ENCODE measurements at places on chromosomes 7 and 10. TPM values are rescaled to one million over a fixed set of nuclear protein-coding genes. Genes with fewer than 3 reads are reported as not detected.

DNA sequence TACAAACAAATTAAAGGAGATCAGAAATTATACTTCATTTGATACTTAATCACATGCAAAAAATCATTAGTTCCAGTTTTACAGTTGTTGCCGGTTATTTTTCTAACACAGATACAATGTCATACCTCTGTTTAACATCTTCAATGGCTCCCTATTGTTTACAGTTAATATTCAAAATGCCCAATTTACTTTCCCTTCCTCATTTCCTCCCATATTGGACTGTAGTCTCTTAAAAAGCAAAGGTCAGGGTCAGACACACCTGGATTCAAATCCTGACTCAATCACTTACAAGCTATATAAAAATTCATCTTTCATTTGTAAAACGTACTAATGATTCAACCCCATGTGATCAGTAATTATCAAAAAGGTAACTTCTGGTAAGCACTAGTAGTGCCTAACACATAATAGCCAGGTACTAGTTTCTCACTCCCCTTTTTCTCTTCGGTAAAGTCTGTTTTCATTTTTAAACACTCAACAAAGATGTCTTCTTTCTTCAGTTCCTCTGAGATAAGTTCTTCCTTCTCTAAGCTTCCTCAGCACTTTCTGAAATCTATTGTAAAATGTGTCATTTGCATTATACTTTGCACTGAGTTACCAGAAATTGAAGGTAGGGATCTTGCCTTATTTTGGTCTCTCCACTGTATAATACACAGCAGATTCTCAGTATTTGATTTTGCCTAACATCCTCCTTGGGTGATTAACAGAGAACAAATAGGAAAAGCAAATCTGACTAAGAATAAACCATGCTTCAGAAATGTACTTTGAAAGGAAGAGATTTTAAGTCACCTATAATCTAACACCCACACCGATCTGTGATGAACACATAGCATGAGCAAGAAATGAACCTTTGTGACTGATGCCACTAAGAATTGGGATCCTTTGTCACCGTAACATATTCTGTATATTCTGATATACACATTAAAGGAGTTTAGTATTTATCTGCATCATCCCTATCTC is 16.1 kb downstream of the KMT2C start:
- no peaks in the 10 kb centered on the region for H3K36me3 ChIP-seq
- no peaks in the 10 kb centered on the region for H3K4me1 ChIP-seq

DNA sequence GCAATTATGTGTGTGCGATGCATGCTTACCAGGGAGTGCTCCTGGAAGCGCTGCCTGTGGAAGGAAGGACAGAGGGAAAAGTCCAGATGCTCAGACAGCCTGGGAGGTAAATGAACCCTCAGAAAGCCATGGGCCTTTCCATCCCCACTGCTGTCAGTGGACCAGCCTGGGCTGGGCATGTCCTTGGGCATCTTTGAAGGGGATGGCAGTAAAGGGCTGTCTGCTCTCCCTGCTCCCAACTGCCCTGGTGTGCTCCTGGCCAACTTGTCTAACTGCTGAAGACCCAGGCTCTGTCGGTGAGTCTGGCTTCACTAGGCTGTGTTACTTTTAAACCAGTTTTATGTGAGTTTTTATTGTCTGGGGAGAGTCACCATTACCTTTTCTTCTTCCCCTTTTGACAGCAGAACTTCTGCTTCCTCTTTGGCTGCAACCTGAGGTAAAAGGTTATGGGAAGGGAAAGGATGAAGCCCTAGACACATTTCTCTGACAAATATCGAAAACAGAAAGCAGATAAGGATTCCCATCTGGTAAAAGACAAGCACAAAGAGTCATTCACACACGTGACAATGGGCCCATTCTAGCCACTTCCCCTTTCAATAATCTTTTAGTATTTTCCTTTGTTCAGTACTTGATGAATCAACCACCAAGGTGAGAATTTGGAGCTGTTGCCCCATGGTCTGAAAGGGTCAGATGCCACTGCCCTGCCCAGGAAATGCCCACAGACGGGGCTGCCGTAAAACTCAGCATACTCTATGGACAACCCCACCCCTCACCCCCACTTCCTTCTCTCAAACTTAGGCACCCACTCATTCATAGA is 27.6 kb upstream of the PIK3AP1 start:
- no peak overlapping the region for H3K27ac ChIP-seq
- H3K4me3 ChIP-seq, result no peak overlapping the region
- no peaks in the 10 kb centered on the region for H3K36me3 ChIP-seq
- no peaks in the 10 kb centered on the region for H3K27me3 ChIP-seq
- no peaks in the 10 kb centered on the region for H3K4me1 ChIP-seq

FAM221A gene
- polyA plus RNA-seq, result 6.8 TPM

DNA sequence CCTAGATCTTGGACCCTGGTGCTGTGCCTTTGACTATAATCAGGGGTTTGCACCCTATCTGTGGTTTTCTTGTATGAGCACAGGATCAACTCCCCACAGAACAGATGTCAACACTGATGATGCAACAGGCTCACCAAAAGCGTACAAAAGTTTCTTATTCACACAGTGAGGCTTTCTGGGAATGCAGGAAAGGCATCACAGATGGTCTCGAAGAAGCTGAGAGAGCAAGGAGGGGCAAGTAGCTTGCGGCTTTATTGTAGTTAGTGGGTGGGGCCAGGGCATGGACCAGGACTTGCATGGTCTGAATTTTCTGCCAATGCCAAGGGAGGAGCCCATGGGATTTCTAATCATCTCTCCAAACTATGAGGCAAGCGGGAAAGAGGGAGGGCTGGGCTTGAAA is 46.2 kb downstream of the SEC61G start:
- no peaks in the 10 kb centered on the region for H3K27me3 ChIP-seq
- H3K4me1 ChIP-seq, result no peaks in the 10 kb centered on the region
- no peak overlapping the region for H3K27ac ChIP-seq
- no peak for DNase-seq
- H3K4me3 ChIP-seq, result no peak overlapping the region

CALCR gene
- not detected for polyA plus RNA-seq

DNA sequence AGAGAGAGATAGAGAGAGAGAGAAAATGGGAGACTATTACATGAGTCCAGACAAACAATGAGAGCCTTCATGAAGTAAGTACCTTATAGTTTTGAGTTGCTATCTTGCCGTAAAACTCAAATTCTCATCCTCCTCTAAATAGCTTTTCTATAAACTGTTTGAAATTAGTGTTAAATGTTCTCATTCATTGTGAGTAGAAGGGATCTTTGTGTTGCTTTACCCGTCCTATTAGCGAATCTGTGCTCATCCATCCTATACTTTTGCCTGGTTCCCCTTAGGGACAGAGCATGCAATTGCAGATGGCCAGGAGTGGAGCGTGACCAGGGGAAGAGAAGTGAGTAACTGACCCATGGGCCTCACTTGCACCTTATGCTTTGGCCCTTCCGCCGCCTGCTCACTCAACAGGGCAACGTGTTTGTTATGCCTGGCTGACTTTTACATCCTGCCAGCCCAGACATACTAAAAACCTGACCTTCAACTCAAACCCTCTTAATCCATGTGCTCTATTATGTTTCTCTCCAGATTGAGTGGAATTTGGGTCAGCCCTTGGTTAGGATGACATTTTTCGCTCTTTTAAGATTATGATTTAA is 244.2 kb upstream of the YAE1 start:
- H3K4me1 ChIP-seq, result no peaks in the 10 kb centered on the region
- H3K27ac ChIP-seq, result no peak overlapping the region
- no peaks in the 10 kb centered on the region for H3K27me3 ChIP-seq
- no peak for DNase-seq

FAM237B gene
- not detected for polyA plus RNA-seq

GRCh38 chr7:148941598-148942275 is 57.6 kb upstream of the EZH2 start:
- peak overlapping the region; percentile 74 for H3K27ac ChIP-seq
- DNase-seq, result peak; percentile 37
- H3K4me1 ChIP-seq, result no peaks in the 10 kb centered on the region
- no peaks in the 10 kb centered on the region for H3K36me3 ChIP-seq

TUBAL3 gene
- 0.23 TPM for polyA plus RNA-seq

WAPL gene
- polyA plus RNA-seq, result 10.8 TPM

ZNF92 gene
- polyA plus RNA-seq, result 3.3 TPM

DNA sequence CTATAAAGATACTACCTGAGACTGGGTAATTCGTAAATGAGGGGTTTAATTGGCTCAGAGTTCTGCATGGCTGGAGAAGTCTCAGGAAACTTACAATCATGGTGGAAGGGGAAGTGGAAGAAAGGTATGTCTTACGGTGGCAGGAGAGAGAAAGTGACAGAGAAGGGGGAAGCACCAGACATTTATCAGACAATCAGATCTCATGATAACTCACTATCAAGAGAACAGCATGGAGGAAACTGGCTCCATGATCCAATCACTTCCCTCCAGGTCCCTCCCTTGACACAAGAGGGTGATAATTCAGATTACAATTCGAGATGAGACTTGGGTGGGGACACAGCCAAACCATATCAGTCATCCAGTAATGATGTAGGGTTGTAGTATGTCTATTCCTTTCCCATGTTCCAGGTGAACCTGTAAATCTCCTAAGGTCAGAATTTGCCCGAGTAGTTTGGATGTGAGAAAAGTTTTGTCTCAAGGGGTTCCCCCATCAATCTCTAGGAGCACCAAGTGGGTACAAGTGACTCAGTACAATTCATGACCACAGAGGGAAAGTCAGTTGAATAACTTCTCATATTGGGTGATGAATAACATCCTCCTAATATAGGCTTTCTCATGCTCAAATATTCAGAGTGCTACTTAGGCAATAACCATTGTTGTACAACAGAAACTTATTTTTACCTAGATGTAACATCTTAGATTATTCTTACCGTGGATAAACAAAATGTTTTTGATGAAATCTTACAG is 39.7 kb upstream of the MTPN start:
- no peak for DNase-seq
- no peak overlapping the region for H3K4me3 ChIP-seq
- H3K27me3 ChIP-seq, result no peaks in the 10 kb centered on the region
- H3K27ac ChIP-seq, result no peak overlapping the region

PON3 gene
- polyA plus RNA-seq, result 2.7 TPM

- DNase-seq, result no peak
- H3K4me3 ChIP-seq, result no peak overlapping the region
- H3K4me1 ChIP-seq, result no peaks in the 10 kb centered on the region
- no peaks in the 10 kb centered on the region for H3K36me3 ChIP-seq
Observed at GRCh38 chr7:142140401-142140959, 29.0 kb downstream of the MGAM2 start.

DNA sequence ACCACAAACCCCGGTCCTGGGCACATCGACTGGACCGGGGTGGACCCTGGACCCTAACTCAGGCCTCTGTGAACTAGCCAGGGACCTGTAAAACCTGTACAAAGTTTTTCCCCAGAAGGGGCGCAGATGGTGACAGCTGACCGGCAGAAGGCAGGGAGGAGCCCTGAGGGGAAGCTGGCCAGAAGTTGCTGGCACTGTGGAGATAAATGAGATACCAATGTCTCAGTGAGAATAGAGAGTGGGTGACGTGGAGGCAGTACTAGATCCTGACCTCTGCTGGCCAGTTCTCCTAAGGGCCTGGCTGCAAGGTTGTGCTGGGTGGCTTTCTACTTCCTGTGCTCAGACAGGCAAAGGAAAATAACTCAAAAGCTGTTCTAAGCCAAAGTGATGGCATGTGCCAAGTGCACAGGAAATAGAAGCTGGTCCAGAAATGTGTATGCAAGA is 10.6 kb upstream of the TSPAN14 start:
- H3K4me3 ChIP-seq, result no peak overlapping the region
- H3K36me3 ChIP-seq, result no peaks in the 10 kb centered on the region
- H3K27ac ChIP-seq, result peak overlapping the region; percentile 15

DNA sequence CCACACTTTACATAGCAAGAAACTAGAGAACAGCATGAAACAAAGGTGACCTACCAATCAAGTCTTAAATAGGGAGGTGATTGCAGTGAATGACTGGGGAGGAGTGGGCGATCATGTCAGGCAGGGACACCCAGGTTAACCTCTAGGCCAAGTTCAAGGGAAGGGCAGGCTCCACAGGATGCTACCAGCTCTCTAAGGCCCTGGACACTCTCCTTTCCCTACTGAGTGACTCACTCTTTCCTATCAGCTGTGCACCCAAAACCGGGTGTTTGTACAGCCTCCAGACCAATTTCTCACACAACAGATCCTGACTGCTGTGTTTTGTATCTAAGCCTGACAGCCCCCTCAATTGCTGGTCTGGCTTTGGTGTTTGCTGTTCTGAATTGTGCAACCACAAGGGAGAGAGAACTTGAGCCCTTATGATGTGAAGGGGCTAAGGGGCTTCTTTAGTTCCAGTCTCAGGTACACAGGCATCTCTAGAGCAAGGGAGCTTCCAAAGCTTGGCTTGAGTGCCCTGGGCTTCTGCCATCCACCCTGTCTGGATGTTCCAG is 107.8 kb downstream of the TBXAS1 start:
- H3K4me1 ChIP-seq, result no peaks in the 10 kb centered on the region
- no peak overlapping the region for H3K27ac ChIP-seq
- no peak overlapping the region for H3K4me3 ChIP-seq
- no peaks in the 10 kb centered on the region for H3K36me3 ChIP-seq
- no peaks in the 10 kb centered on the region for H3K27me3 ChIP-seq
- DNase-seq, result no peak

- DNase-seq, result no peak
- H3K4me3 ChIP-seq, result peak overlapping the region; percentile 47
Observed at GRCh38 chr10:17644485-17644943, 563 bp downstream of the STAM start.

- no peaks in the 10 kb centered on the region for H3K4me1 ChIP-seq
- H3K27ac ChIP-seq, result no peak overlapping the region
- no peak overlapping the region for H3K4me3 ChIP-seq
Observed at GRCh38 chr10:89665302-89665701, 20.3 kb upstream of the PANK1 start.

DNA sequence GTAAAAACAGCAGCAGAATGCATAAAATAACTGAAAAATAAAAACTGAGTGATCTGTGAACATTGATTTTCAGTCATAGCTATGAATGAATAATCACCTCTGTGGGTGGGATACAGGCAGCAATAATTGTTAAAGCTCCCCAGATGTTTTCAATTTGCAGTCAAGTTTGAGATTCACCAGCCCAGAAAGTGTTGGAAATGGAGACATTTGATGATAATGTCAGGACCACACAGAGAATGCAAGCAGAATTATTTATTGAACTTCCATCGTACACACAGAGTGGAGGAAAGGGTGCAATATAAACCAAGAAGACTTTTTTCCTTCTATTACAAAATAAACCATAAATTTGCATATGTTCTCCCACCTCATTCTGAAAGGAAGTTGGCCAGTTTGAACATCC is 601.7 kb downstream of the ANKRD7 start:
- no peaks in the 10 kb centered on the region for H3K4me1 ChIP-seq
- no peak for DNase-seq
- no peak overlapping the region for H3K4me3 ChIP-seq
- H3K27ac ChIP-seq, result no peak overlapping the region

GRCh38 chr10:101559596-101560297 is 28.3 kb downstream of the POLL start:
- no peak for DNase-seq
- no peaks in the 10 kb centered on the region for H3K27me3 ChIP-seq
- no peaks in the 10 kb centered on the region for H3K4me1 ChIP-seq

KAZALD1 gene
- polyA plus RNA-seq, result 12.2 TPM

GRCh38 chr10:79196470-79197461 is 128.0 kb downstream of the ZMIZ1 start:
- peaks cover 50% of the 10 kb centered on the region for H3K4me1 ChIP-seq
- H3K4me3 ChIP-seq, result no peak overlapping the region
- DNase-seq, result peak; percentile 65
- H3K27ac ChIP-seq, result no peak overlapping the region
- no peaks in the 10 kb centered on the region for H3K27me3 ChIP-seq

ITGB8 gene
- 0.59 TPM for polyA plus RNA-seq

GRCh38 chr7:98969386-98969785 is 91.1 kb downstream of the TRRAP start:
- DNase-seq, result no peak
- H3K4me3 ChIP-seq, result no peak overlapping the region
- peaks cover 5% of the 10 kb centered on the region for H3K36me3 ChIP-seq
- H3K27me3 ChIP-seq, result no peaks in the 10 kb centered on the region
- H3K4me1 ChIP-seq, result no peaks in the 10 kb centered on the region
- no peak overlapping the region for H3K27ac ChIP-seq

EBLN1 gene
- polyA plus RNA-seq, result not detected

All from heart right ventricle (tissue), 16 donors.